ENCODE measurements at places on chromosomes 3 and 15. TPM values are rescaled to one million over a fixed set of nuclear protein-coding genes. Genes with fewer than 3 reads are reported as not detected.

DNA sequence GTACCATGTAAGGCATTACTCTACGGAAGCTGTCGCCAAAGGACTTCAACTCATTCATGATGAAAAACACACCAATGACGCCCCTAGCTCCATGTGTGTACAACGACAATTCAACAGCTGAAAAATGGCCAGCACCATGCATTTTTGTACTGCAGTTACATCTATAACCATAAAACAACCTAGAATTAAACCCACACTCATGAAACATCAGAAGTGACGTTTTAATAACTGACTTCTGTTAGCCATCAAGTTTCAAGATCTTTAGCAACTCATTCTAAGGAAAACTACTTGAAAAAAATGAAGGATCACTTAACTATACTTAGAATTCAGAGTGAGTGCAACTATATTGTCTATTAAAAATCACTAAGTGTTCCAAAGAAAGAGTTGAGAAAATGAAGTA, 84.9 kb downstream of the RFTN1 start:
- H3K4me1 ChIP-seq: peaks cover 6% of the 10 kb centered on the region
- H3K27ac ChIP-seq: no peak overlapping the region
- no peak overlapping the region for H3K4me3 ChIP-seq
- DNase-seq: no peak
- H3K27me3 ChIP-seq: no peaks in the 10 kb centered on the region

DNA sequence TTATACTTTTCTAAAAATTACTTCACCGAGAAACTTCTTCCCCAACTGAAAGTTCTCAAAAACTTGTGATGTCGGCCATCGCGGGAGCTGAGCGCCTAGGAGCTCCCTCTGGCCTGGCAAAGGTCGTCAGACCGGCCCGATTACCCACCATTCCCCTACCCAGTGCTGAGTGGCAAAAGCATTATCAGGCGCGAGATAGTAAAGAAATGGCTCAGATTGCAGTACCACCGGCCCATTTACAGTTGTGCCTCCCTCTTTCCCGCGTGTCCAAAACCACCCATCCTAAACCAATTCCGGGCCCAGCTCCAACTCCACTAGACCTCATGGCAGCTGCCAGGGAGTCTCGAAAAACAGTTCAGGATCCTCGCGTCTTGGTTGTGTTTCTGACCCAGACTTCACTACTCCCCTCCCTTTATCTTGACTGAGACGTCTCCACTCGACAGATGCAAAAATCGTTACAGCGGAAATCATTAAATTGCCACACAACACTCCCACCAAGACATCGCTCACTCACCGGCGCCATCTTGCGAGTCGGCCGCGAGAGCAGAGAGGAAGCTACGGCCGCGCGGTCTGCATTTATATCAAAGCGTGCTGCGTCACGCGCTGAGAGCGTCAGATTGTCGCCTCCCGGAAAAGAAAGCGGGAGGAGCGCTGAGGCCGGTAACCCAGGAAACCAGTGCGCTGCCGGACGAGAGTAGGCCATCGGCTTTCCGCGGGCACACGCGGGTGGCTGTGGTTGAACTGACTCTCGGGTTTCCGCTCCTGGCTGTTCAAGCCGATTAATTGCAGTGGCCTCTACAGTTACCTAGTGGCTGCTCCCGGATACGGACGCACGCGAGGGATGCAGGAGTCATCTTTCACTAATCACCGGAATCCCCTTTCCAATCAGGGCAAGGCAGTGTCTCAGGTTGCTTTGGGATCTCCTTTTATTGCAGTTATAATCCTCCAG, at the start of gene RPL22L1:
Gene RPL22L1 (minus strand): TSS at position 551 of the 949 bp plus-strand sequence. CDS start 28 bp downstream, at position 523.
- H3K4me3 ChIP-seq: peak within 1 kb of the TSS; percentile 97
- DNase-seq: peak; percentile 95
- peak within 1 kb of the TSS; percentile 98 for H3K27ac ChIP-seq
- H3K4me1 ChIP-seq: peaks cover 22% of the 10 kb centered on the region
- no peaks in the 10 kb centered on the region for H3K27me3 ChIP-seq

DNA sequence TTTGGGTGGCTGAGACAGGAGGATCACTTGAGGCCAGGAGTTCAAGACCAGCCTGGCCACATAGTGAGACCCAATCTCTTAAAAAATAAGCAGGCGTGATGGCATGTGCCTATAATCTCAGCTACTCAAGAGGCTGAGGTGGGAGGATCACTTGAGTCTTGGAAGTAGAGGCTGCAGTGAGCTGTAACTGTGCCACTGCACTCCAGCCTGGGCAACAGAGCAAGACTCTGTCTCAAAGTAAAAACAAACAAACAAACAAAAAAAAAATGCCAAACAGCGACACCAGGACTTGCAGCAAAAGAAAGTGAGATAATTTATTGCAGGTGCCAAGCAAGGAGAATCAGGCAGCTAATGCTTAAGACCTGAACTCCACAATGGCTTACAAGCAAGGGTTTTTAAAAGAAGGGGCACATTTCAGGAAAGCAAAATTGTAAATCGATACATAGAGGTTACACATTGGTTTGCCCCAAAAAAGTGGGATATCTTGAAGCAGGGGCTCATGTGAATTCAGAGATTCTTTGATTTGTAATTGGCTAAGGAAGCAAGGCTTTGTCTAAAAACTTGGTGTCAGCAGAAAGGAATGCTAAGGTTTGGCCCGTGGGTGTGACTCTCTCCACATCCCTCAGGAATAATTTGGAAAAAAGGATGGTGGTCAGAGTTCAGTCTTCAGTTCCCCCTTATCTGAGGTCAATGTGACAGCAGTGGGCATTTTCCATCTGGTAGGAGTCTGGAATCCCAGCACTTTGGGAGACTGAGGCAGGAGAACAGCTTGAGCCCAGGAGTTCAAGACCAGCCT, 5.2 kb upstream of the MPI start:
- no peak overlapping the region for H3K4me3 ChIP-seq
- H3K36me3 ChIP-seq: no peaks in the 10 kb centered on the region
- DNase-seq: no peak
- no peaks in the 10 kb centered on the region for H3K27me3 ChIP-seq
- H3K4me1 ChIP-seq: peaks cover 18% of the 10 kb centered on the region
- H3K27ac ChIP-seq: no peak overlapping the region

The CLDN18 gene
- total RNA-seq: not detected

Measured in activated CD4-positive, alpha-beta memory T cell treated with anti-CD3 and anti-CD28 coated beads for 36 hours (primary cell).